ENCODE measurements at places on chromosomes 1 and 21.
A peak's percentile ranks its signal among the peaks of the same experiment; 100 is the strongest.

- no peak for DNase-seq
Measured at GRCh38 chr1:199264911-199265310, 626.1 kb downstream of the PTPRC start.

DNA sequence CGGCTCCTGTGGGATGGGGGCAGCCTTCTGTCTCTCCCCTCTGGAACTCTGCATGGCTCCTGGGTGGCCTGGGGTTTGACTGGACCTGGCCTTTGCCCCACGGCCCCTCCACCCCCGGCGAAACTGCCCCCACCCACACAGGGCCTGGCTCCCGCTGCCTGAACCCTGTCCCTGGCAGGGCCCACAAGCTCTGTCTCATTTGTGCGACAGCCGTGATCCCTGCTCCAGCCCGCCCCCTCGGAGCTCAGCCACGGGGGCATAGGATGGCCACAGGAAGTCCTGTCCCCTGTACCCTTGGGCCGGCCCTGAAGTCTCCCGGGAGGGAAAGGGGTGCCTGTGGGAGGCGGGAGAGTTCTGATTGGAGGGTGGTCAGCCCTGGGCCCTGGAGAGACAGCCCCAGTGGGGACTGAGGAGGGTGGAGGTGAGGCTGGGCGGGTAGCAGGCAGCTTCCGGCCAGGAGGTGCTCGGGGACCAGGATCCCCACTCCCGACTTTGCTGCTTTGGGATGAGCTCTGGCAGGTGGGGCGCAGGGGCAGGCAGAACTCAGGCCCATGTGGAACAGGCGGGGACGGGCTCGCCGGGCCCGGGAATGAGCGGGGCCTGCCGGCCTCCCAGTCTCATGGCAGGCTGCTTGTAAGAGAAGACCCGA, 45.1 kb downstream of the SLX9 start:
- DNase-seq: no peak

- peak; percentile 14 for DNase-seq
Measured at GRCh38 chr1:74467786-74468377, 44.5 kb downstream of the LRRC53 start.

GRCh38 chr21:39631842-39632562, 19.3 kb downstream of the B3GALT5 start:
- DNase-seq: no peak

- DNase-seq: no peak
Measured at GRCh38 chr1:15160626-15161025, 7.1 kb downstream of the TMEM51 start.
